ENCODE measurements at places on chromosomes 1 and 21.

- no peak for DNase-seq
Observed at GRCh38 chr1:163789911-163790310, 468.2 kb downstream of the NUF2 start.

GRCh38 chr1:157438146-157438545, 114.2 kb downstream of the FCRL5 start:
- no peak for DNase-seq

- DNase-seq, result no peak
Observed at GRCh38 chr21:30058928-30059327, 107.7 kb downstream of the CLDN17 start.

DNA sequence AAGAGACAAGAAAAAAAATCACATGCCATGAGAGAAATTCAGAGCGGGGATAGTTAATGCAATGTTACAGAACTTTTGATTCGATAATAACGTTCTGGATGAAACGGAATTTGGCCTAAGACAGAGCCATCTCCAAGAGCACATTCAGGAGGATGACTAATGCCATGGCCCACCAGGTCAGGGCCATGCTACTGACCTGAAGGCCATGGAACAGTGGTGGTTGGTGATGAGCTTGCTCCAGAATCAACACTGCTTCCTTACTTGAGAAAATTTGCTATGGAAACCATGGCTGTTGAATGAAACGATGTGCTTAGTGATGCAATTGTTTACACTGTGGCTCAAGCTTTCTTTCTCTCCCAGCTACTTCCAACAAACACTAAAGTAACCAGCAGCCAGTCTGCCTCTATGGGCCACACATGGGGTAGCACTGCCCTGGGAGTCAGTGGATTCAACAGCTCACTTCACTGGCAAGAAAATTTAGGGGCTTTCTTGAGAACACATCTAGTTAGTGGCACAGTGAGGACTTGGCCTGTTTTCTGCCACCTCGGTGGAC, 299.1 kb downstream of the PCP4 start:
- no peak for DNase-seq

DNA sequence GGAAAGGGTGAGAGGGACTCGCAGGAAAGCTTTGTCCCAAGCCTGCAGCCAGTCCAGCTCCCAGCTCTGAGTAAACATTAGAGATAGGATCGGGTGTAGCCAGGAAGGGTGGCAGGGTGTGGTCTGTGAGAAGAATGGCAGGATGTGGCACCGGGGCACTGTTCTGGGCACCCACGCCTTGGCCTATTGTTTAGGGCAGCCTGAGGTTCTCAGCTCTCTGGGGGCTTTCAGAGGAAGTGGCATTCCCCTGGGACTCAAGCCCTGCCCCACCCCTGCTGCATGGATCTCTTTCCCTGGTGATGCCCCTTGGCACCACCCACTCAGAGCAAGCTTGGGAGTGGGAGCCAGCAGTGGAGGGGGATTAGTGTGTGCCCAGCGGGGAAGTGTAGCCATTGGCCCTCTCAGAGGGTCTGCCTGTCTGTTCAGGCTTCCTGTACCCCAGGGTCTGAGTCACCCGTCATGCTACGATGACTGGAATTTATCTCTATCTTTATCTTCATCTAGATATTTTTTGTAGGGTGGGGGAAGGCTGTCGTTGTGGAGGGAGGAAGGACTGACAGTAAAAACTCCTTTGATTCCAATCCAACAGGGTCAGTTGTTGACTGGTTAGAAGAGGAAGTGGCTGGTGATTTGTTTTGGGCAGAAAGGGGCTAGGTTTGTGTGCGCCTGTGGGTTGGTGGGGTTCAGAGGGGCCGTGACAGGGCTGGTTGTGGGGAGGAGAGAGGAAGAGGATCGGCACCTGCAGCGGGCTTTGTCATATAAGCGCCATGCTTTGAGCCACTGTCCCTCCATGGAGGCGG, 31.6 kb downstream of the SOX13 start:
- DNase-seq, result no peak

- no peak for DNase-seq
Observed at GRCh38 chr1:52913014-52913413, 8.5 kb downstream of the ECHDC2 start.

DNA sequence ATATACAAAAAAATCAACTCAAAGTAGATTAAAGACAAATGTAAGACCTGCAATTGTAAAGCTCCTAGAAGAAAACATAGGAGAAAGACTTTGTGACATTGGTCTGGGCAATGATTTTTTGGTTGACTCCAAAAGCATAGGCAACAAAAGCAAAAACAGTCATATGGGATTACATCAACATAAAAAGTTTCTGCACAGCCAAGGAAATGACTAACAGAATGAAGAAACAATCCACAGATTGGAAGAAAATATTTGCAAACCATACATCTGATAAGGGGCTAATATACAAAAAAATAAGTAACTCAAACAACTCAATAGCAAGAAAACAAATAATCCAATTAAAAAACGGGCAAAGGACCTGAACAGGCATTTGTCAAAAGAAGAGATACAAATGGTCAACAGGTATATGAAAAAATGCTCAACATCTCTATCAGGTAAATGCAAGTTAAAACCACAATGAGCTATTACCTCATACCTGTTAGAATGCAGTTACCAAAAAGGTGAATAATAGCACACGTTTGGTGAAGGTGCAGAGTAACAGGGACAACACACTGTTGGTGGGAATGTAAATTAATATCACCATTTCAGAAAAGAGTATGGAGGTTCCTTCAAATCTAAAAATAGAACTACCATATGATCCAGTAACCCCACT, 173.7 kb upstream of the COA6 start:
- no peak for DNase-seq

- peak; percentile 49 for DNase-seq
Observed at GRCh38 chr1:213335084-213335483, 284.0 kb downstream of the RPS6KC1 start.

GRCh38 chr1:116126281-116126680, 15.1 kb downstream of the MAB21L3 start:
- no peak for DNase-seq

GRCh38 chr21:41948078-41948895, 5.5 kb downstream of the C2CD2 start:
- DNase-seq, result no peak

GRCh38 chr1:224507771-224508523, 73.3 kb upstream of the WDR26 start:
- DNase-seq, result no peak

DNA sequence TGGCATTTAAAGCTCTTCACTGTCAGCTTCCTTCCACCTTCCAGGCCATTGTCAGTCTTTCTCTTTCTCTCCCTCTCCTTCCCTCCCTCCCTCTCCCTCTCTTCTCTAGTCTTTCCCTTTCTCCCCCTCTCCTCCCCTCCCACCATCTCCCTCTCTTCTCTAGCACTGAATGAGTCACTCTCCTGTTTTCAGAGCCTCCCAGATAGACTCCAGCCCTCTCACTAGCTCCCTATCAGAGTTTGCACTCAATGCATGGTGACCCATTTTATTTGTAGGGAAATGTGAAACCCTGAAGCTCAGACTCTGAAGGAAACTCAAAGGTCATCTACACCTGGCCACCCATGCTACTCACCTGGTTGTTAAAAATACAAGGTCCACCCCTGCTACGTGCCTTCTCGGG, 4.4 kb upstream of the MATN1 start:
- DNase-seq, result no peak

DNA sequence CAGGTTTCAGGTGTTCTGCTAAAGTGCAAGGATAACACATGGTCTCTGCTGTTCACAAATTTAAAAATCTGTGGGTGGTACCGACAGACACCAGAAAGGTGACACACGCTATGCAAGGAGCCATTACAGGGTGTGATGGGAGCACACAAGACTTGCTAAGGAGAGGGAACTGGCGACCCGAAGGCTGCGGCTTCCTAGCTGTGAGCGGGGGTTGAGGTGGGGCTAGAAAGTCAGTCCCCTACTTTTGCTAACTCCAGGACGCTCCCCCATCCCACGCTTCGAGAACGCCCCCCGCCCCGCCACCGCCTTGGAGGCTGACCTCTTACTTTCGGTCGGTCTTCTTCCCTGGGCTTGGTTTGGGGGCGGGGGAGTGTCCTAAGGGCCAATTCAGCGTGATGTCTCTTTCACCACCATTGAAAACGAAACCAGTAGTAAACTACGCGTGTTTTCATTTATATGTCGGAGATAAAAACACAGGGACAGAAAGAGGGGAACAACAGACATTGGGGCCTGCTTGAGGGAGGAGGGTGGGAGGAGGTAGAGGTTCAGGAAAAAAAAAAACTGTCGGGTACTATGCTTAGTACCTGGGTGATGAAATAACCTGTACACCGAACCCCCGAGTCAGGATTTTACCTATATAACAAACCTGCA, 1.1 kb downstream of the CKS1B start:
- peak; percentile 54 for DNase-seq

GRCh38 chr1:6690186-6690585, 11.4 kb downstream of the DNAJC11 start:
- DNase-seq, result no peak

- peak; percentile 15 for DNase-seq
Observed at GRCh38 chr1:247401310-247402119, 14.5 kb upstream of the NLRP3 start.

GRCh38 chr1:247400685-247401084, 15.3 kb upstream of the NLRP3 start:
- no peak for DNase-seq

DNA sequence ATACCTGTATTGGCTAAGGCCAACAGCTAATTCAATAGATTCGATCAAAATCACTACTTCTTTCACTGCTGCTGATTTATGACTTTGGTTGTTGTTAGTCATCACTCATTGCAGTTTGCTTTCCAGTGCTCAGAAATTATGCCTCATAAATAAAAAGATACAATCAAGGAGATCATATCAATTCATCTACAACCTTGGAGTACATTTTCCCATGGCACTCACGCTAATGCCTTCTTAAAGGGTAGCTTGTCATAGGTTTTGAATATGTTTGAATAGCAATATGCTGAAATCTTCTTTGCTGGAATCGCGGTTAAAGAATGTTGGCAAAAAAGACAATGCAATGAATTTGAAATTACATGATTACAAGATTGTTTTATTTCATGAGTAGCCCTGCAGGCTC, 89.9 kb downstream of the KCTD3 start:
- DNase-seq, result no peak

GRCh38 chr1:84415396-84415795, 17.1 kb downstream of the DNASE2B start:
- DNase-seq, result no peak

DNA sequence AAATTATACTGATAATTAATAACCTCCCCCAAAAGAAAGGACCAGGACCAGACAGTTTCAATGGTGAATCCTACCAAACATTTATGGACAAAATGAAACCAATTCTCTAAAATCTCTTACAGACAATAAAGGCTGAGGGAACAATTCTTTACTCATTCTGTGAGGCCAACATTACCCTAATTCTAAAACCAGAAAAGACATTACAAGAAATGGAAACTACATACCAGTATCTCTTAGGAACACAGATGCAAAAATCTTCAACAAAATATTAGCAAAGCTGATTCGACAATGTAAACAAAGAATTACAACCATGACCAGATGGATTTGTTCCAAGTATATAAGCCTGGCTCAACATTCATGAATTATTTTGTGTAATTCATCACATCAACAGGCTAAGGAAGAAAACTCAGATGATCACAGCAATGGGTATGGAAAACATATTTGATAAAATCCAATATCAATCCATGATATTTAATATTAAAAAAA, 8.6 kb downstream of the TMED5 start:
- DNase-seq, result no peak

DNA sequence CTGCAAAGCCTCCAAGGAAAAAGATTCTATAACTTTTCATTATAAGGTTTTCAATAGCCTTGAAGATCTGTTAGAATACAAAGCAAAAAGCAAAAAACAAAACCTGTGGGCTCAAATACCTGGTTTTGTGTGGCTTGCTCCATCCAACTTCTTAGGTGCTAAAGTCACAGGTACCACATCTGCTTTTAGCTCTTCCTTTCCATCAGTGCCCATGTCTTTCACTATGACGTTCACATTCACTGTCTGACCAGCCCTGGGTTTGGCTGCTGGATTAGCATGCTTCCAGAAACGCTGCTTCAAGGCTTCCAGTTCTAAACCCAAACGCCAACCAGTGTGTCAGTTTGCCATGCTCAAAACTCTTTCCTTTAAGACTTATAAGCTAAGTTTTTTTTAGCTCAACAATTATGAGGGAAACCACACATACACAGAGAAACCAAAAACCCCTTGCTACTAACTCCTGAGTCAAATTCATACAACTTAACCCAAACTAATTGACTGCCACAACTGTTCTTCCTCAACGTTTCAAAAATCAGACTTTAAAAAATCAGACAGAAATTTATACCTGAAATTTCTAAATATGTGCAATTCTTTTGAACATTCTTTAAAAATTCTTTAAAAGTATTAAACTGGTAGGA, 16.0 kb downstream of the CLSPN start:
- DNase-seq, result no peak

- DNase-seq, result peak; percentile 95
Observed at GRCh38 chr1:216600730-216601609, 122.3 kb downstream of the ESRRG start.
